ENCODE measurements at places on chromosomes 1 and 21.

DNA sequence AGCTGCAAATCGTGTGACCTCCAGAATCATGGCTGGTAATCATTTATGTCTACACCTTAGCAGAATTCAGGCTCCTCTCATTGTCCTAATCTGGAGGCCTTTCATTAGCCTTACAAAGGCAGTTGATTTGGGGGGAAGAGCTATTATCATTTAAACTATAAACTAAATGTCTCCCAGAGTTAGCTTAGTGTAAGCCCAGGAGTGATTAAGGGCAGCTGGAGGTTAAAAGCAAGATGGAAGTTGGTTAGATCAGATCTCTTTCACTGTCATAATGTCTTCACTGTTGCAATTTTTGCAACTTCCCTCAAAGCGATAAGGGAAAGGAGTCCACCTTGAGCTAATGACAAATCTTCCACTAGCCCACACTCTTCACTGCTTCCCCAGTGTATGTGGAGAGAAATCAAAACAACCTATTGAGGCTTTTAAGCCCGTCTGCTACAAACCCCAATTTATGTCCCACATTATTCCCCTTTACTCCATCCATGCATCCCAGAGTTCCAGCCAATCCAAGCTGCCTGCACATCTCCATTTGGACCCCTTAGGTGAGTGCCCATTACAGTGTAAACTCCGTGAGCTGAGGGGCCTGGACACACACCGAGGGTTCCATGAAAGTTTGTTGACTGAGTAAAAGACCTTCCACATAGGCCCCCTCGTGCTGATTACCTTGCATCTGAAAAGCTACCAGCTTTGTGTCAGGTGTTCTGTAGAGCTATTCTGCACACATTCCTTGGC lies 61.5 kb upstream of the KLHDC7A start:
- DNase-seq: no peak

DNA sequence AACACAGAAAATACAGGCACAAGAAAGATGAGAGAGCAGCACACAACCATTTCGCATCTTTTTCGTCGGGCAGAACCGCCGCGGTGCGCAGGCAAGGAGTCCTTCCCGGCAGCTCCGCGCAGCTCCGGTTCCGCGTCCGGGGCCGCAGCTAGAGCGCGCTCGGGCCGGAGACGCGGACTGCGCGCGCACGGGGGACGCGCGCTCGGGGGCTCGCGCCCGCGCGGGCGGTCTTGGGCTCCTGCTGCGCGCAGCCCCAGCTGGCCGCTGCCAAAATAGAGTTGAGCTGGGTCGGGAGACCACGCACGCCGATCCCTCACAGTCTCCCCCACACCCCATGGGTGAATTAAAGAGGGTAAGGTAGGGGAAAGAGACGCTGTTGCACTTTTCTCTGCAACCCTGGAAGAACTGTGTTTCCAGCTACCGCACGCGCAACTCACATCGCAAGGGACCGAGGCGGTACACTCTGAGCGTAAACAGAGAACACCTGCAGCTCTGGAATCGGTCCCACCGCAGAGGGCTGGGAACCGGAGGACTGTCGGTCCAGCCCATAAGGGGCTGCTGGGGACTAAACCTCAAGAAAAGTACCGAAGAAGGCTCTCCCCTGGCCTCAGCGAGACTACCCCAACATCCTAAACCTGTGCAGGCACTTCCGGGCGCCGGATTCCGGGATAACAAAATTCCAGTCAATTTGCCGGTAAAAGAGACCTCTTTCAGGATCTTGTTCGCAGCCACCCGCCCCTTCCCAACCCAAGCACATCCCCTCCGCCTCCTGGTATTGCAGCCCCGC lies 1.7 kb downstream of the NR5A2 start:
- no peak for DNase-seq

- no peak for DNase-seq
Measured at GRCh38 chr21:16363518-16363917, 633.7 kb downstream of the USP25 start.

GRCh38 chr1:67060811-67061218 lies 6.9 kb upstream of the SLC35D1 start:
- no peak for DNase-seq

- DNase-seq: no peak
Measured at GRCh38 chr1:74504933-74505512, 7.4 kb downstream of the LRRC53 start.

- DNase-seq: no peak
Measured at GRCh38 chr1:39735731-39736130, 3.0 kb upstream of the PPIE start.

- no peak for DNase-seq
Measured at GRCh38 chr1:23720256-23720995, 22.8 kb upstream of the ELOA start.

DNA sequence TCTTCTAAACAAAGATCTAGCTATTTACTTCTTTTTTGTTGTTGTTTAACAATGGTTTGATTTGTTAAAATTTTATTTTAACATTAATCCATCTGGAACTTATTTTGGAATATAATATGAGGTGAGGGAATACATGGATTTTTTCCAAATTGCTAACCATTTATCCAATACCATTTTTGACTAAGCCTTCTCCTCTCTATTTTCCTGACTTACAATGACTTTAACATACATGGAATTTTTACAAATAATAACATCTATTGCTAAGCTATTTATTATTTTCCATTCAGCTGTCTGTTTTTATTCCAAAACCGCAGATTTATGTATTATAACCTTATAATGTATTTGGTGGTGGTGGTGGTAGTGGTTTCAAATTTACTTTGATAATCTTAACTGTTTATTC lies 420.3 kb upstream of the ADGRL2 start:
- no peak for DNase-seq

DNA sequence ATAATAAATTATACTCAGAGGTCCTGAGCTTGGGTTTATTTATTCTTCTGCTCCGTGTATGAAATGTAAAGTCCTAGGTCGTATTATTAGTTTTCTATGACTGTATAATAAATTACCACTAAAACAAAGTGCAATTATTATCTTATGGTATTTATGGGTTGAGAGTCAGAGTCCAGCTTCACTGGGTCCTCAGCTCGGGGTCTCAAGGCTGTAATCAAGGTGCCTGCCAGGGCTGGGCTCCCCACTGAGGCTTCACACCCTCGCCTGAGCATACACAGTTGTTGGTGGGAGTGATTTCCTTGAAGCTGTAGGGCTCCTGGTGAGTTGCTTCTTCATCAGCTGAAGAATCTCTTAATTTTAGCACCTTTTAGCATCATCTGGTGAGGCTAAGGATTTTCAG lies 15.2 kb downstream of the UBASH3A start:
- no peak for DNase-seq

- no peak for DNase-seq
Measured at GRCh38 chr1:218658899-218659298, 313.8 kb downstream of the TGFB2 start.

DNA sequence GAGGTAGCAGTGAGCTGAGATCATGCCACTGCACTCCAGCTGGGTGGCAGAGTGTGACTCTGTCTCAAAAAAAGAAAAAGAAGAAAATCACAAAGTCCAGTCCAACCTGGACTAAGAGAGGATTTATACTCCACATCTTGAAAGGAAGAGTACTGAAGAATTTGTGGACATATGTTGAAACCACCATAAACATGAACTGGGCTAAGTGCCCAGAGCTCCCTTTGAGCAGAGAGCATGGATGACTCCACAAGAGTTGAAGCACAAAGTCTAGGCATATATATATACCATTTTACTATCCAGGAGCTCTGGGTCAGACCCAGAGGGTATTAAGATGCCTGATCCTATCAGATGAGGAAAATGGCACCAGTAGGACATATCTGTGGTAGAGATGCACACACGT lies 86.6 kb downstream of the OMA1 start:
- no peak for DNase-seq

DNA sequence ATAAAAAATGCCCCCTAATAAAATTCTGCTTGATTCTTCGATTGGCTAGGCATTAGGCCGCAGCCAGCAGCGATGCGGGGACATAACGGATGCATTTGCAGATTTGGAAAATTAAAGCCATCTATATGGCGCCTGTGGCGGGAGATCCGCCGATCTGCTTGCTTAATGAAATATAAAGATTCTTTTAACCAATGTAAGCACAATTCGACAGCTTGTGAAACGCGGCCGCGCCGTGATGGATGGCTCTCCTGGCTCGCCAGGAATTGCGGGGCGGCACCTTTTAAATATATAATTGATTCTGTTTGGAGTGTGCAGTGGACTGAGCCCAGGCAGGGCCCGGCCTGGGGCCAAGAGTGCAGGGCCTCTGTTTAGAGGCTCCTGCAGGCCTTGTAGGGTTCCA lies 8.0 kb downstream of the DMBX1 start:
- DNase-seq: no peak

Data from stimulated activated CD4-positive, alpha-beta T cell treated with anti-CD3 and anti-CD28 coated beads, TNF-alpha, amount 100 ng/mL, for 24 hours (primary cell).